Upper lobe of left lung (tissue), 6 donors: ENCODE measurements at places on chromosomes 11 and 22.

GRCh38 chr11:29159552-29160465, 857.0 kb downstream of the KCNA4 start:
- no peak for DNase-seq

DNA sequence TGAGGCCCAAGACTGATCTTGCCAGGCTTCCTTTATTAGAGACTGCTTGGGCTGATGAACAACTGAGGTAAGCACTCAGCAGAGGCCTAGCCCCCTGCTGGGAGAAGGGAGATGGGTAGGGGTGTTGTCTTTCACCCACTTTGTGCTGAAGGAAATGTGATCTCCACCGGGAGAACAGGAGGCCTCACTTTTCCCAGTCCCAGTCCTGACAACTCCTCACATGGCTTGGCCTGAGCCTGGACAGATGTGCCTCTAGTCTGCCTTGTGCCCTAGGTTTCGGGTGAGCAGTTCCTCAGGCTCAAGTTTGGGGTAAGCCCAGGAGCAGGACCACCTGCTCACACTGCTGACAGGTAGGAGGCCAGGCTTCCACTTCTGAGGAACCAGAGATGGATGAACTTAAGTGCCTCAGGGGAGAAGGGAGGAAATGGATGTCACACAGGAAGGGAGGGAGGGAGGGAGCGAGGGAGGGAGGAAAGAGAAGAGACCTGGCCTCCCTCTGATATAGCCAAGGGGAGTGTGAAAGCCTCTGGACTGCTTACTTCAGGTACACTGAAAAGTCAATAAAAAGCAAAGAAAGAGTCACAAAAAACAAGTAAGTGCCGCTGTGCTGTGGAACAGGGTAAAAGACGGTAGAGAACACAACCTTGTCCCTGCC, 8.1 kb downstream of the CLPB start:
- no peak for DNase-seq

DNA sequence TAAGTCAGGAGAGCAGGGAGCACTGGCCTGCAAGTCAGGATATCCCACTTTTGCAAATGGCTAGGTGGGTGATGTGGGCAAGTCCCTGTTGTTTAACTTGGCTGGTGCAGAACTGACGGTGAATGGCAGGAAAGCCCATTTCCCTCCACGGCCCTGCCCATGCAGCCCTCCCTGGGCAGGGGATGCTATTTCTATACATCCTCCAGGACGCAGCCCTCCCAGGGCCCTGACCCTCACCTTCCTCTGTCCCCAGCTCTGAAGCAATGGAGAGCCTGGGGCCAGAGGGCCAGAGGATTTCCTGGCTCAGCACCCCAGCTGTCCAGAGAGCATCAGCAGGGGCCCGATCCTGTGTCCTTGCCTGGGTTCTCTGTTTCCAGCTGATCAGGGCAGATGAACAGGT, 91.3 kb downstream of the TSPAN18 start:
- no peak for DNase-seq

GRCh38 chr22:23613193-23613972, 18.7 kb downstream of the DRICH1 start:
- DNase-seq, result no peak
